H4 (cell line): ENCODE measurements at places on chromosomes 7 and 10. TPM values are rescaled to one million over a fixed set of nuclear protein-coding genes. Genes with fewer than 3 reads are reported as not detected.

DNA sequence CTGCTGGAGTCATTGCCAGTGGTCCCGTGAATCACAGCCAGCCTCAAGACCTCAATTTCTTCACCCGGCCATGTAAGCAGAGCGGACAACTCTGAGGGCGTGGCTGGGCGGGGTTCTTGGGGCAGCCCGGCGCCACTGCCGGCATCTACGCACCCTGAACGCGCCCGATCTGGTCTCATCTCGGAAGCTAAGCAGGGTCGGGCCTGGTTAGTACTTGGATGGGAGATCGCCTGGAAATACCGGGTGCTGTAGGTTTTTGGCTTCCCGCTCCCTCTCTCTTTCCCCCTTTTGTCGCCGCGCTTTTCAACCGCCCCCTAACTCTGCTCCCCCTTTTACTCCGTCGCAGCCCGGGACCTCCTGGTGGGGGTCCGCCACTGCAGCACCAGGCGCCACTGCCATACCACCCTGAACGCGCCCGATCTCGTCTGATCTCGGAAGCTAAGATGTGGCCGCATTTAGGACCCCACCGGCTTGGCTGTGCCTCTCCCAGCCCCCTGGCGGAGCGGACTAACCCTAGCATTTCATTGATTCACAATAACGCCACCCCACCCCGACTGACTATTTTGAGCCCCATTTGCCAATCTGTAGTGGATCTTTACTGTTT, 25.3 kb downstream of the GARIN1A start:
- no peak for DNase-seq

- peak; percentile 63 for DNase-seq
Observed at GRCh38 chr10:1737222-1738061, at the start of gene ADARB2. Gene ADARB2 (minus strand): TSS chr10:1737525.

DNA sequence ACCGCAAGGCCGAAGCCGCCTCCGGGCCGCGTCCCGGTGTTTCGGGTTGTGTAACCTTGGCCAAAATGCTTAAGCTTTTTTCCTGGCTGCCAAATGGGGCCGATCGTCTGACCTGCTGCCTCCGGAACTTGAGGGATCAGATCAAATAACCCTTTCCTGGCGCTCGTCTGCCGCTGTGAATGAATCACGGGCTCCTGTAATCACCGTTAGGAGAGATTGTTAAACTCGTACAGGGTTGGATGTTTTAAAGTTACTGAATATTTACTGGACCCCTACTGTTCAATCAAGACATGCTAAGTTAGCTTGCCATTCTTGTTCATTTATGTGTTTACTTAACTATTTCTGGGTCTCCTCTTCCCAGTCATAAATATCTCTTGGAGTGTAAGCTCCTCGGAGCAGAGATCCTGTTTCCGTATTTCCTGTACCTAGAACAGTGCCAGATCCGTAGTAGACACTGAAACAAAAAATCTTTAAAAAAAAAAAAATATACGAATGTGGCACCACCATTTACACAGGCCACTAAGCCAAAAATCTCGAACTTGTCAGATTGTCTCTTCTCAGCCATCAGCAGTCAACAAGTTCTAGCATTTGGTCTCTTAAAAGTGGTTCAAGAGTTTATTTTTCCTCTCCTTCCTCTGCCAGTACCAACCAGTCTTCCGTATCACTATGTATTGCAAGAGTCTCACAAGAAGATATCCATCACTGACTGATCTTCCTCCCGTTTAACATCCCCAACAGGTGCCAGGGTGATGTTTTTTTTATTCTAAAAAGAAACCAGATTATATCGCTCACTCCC, 650 bp upstream of the TM9SF3 start:
- DNase-seq = peak; percentile 63

GRCh38 chr7:37225285-37225969, 223.2 kb downstream of the ELMO1 start:
- no peak for DNase-seq

GRCh38 chr7:129607471-129608120, 3.9 kb upstream of the NRF1 start:
- no peak for DNase-seq

Gene KCP
- total RNA-seq = not detected in 2 replicates

Gene GIMAP6
- total RNA-seq = 0.41 and 0.56 TPM in 2 replicates
